NCI-H187 treated with DMSO at 0.1 percent for 48 hours (cell line): ENCODE measurements at places on chromosomes 16 and 17.

GRCh38 chr17:27882162-27882840 is 10.9 kb downstream of the LYRM9 start:
- no peak for DNase-seq

DNA sequence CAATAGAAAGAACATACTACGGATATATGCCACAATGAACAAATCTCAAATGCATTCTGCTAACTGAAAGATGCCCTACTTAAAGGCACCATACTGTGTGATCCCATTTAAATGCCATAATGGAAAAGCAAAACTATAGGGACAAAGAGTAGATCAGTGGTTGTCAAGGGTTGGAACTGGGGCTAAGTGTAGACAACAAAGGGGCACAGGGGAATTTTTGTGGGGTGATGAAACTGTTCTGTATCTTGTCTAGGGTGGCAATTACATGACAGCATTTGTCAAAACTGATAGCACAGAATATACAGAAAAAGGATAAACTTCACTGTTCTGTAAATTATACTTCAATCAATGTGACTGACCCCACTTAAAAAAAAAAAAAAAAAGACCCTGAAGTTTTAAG is 17.7 kb downstream of the GFOD2 start:
- DNase-seq: no peak

- no peak for DNase-seq
These were observed 1.2 kb downstream of the GALK1 start for GRCh38 chr17:75763613-75764416.

GRCh38 chr17:73394512-73395450 is 83.0 kb upstream of the CDC42EP4 start:
- no peak for DNase-seq

DNA sequence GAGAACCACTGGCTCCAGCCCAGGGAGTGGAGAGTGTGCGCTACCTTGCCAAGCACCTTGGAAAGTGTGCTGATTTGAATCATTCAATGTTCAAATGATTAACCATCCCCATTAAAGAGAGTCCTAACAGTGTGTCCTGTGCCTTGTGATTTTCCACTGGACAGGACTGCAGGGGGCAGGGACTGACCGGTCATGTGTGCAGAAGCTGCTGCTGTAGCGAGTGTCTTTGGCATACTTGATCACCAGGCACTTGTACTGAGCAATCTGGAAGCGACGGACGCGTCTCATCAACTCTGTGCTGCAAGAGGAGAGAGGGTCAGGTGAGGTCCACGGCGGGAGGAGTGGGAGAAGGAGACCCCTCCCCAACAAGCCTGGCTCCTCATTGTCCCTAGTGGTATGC is 2.0 kb downstream of the TK1 start:
- DNase-seq: no peak

GRCh38 chr17:70292366-70292765 is 123.0 kb downstream of the KCNJ2 start:
- DNase-seq: no peak

- no peak for DNase-seq
These were observed 78.0 kb upstream of the DOC2B start for GRCh38 chr17:259341-259976.

- no peak for DNase-seq
These were observed 312.2 kb upstream of the GOT2 start for GRCh38 chr16:59046335-59046734.

- DNase-seq: no peak
These were observed 9.3 kb downstream of the GAS2L2 start for GRCh38 chr17:35743626-35744328.

GRCh38 chr16:68951991-68952877 is 108.9 kb downstream of the TANGO6 start:
- no peak for DNase-seq

DNA sequence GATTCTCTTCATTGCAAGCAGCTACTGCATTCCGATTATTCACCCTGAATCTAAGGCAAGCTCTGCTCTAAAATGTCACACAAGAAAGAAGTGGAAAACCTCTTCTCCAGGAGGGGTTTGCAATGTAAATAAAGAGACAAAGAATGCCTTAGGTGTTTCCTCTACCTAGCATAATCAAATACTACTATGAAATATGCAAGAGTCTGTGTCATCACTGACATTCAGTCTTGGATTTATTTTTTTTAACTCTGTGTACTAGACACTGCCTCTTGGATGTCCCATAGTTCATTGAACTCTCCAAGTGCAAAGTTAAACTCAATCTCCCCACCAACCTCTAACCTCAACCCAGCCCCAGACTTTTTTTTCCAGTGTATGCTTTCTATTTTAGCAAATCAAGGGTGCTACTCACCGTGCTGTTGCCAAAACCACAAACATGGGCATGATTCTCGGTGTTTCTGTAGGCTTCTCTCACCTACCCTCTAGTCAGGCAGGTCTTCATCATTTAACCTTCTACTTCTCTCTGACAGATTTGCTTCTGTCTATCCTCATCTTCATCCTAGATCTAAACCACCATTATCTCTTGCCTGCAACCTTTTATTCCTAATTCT is 329.1 kb downstream of the CDH13 start:
- no peak for DNase-seq

DNA sequence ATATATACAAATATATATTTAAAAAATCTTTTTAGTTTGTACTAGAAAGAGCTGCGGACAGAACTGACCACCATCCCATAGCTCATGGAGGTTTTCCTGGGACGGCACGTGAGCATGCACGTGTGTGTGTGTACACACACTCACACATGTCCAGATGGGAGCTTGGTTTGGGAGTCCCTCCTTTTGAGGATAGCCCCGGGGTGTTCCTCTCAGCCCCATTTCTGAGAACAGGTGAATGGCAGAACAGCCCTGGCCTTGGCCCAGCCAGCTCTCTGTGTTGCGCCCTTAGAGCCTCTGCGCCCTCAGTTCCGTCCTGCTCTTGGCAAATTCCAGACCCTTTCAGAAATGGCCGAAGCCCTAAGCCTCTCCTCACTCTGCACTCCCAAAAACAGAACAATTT is 70.1 kb downstream of the AMFR start:
- DNase-seq: no peak

GRCh38 chr17:226108-227077 is 44.9 kb upstream of the DOC2B start:
- no peak for DNase-seq

- no peak for DNase-seq
These were observed 88.0 kb downstream of the LITAF start for GRCh38 chr16:11498683-11499082.

DNA sequence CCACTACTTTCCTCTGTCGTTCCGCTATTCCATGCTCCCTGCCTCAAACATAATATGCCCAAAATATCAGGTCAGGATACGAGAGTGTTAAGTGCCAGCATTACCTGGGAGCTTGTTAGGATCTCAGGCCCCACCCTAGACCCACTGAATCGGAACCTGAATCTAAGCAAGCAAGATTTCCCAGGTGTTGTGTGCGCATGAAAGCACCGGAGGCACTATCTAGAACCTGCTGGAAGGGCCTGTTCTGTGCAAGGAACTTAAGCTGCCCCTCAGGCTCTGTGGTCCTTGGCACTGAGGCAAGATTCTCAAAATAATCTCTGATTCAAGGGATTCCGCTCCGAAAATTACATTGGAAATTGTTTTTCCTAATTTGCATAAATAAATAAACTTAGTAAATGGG is 107.7 kb upstream of the NOL11 start:
- DNase-seq: no peak

DNA sequence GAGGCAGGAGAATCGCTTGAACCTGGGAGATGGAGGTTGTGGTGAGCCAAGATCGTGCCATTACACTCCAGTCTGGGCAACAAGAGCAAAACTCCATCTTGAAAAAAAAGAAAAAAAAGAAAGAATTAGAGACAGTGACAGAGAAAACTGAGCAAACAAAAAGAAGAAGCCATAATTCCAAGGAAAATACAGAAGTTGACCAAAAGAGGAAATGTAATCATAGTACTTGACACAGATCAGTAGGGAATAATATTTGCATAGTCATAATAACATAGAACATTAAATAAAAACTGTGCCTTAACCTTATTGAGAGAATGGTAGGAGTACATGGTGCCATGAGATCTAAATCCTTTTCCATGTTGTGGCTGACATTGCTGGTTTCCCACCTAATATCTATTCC is 14.7 kb upstream of the USP31 start:
- DNase-seq: no peak

GRCh38 chr16:4381935-4382794 is 10.5 kb downstream of the VASN start:
- no peak for DNase-seq

- DNase-seq: no peak
These were observed 8.4 kb downstream of the TSPOAP1 start for GRCh38 chr17:58320163-58320558.

DNA sequence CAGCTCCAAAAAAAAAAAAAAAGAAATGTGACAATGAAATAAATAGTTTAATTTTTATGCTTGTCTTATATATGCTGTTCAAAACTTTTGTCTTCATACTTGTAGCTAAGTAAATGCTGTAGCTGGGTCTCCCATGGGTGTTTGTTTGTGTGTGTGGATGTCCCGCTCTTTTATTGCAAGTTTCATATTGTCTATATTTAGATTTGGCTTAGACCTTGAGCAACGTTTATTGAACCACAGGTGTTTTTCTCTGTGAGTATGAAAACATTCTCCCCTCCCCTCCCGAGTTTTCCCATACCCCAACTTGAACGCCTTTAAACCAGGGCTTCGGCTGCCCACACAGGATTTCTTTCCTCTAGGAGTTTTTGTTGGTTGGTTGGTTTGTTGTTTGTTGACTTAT is 45.2 kb downstream of the MFSD11 start:
- DNase-seq: no peak

DNA sequence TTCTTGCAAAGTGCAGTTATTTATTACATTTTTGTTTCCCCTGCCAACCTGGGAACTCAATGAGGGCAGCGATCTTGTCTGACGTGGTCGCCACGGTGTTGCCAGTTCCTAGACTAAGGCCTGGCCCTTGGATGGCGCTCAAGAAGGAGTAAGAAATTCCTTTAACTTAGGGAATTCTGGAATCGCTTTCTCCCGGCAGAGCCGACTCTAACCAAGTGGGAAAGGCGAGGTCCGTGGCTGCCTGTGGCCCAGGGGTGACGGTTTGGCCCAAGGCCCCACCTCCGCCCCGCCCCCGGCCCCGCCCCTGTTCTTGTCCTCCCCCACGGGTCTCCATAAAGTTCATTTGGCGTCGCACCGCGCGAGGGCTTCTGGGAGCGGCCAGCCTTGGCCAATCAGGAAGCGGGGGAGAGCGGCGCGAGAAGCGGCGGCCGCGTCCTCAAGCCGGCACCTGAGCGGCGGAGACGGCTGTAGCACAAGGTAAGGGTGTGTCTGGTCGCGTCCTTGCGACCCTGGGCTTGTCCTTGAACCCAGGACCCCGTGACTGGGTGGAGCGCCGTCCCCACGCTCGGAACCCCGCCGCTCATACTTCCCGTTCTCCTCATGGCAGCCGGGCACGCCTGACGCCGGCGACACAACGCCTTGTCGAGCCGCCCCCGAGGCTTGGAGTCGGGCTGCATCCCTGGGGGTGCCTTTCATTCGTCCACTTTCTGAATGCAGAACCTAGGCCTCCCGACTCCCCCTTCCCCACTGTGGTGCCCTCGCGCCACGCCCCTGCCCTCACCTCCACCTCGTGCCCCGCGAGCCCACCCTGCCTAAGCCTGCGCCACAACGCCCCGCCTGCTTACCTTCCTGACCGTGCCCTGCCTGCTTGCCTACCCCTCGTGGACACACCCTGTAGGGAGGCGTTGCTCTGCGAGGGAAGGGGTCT is at the start of gene NUP93:
Gene NUP93, plus strand, starts transcription at position 395 of the 928 bp plus-strand sequence. CDS start 18,119 bp downstream, outside the sequence.
- DNase-seq: peak; percentile 20

DNA sequence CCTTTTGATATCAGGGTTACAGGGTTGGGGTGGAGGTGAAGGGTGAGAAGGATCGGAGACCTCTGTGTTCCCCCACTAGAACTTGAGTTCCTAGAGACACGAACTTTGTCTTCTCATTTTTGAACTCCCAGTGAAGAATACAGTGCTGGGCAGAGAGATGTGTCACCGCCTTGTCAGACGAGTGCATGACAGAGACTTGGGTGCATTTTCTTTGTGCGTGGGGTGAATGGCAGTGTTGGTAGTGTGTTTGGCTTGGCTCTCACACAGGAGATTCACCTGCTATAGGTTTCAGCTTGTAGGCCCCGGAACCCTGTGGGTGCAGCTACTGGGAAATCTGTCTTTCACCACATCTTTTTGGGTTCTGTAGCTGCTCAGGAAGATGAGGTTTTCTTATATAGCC is 40.0 kb upstream of the CCR7 start:
- DNase-seq: no peak

DNA sequence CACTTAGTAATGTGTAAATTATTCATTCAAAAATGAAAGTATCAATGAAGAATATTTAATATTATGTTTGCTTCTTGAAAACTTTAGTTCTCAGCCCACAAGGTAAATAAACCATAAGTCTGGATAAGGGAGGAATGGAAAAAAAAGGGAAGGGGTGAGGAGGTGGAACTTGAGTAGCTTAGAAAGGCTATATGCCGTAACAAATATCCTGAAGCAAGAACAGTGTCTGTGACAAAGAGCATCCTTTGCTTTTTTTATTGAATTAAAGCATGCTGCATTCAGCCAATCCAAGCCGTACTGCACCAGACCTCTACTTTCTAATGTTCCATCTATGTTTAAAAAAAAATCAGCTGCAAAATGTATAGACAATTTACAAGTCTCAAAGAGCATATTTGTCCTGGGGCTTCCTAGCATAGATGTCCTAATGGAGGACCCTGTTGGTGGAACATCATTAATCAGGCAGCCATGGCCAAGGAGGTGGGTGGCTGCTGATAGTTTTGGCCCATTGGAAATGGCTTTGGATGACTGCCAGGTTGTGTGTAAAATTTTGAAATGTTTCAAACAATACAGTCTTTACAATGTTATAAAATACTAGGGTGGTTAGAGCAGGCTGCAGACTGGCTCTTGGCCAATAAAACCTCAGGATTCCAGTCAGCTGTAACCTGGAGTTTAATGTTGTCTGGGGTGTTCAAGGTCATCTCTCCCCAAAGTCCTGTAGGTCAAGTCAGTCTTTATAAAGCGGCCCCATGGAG is 895.8 kb upstream of the SOX9 start:
- DNase-seq: no peak

DNA sequence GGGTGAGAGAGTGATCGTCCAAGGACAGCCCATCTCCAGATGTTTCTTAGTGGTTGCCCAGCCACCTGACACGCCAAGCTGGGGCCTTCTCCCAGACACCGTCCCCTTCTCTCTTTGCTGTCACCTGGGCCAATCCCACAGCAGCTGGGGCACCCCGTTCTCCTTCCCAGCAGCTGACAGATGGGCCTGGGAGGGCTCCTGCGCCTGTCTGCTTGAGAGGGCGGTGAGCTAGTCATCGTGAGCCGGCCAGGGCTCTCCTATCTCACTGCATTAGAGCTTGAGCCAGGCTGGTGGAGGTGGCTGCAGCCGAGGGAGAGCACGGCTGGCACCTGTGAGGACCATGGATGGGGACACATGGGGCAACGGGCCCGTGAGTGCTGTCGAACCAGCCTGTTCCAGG is 41.2 kb downstream of the RAB11FIP3 start:
- no peak for DNase-seq

DNA sequence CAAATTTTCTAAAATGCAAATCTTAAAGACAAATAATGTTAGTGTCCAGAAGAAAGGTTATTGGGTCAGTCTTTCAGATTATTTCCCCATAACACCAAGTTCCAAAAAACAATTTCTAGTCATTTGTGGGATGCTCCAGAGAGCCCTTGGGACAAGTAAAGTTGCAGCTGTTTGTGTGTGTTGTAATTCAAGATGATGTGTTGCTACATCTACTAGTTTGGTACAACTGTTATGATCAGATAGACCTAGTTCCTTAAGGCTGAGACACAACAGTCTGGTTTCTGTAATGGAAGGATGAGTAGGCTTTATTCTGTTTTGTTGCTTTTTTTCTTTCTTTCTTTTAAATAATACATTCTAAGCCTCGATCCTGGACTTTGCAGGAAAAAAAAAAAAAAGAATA is 41.9 kb downstream of the PIGL start:
- no peak for DNase-seq

- DNase-seq: no peak
These were observed 35.6 kb upstream of the NGFR start for GRCh38 chr17:49459401-49459984.
